ENCODE measurements at places on chromosomes 5 and 9. TPM values are rescaled to one million over a fixed set of nuclear protein-coding genes. Genes with fewer than 3 reads are reported as not detected.

GRCh38 chr5:96214442-96215197 is 218.4 kb downstream of the PCSK1 start:
- DNase-seq, result no peak

DNA sequence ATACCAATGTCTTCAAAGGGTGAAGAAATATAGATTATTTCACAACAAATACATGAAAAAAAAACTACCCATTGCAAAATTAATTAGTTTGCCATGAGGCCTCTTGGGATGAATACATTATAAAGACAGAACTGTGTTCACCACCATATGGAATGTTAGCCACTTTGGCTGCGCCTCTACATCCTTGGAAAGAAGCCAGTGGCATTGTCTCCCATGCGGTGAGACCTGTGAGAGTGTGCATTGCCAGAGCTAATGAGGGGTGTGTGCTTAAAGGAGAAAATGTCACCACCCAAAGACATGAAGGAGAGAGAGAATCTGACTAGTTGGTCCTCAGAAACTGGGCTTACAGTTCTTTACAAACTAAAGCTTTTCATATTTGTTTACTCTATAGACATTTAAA is 110.6 kb downstream of the PLPPR1 start:
- no peak for DNase-seq

DNA sequence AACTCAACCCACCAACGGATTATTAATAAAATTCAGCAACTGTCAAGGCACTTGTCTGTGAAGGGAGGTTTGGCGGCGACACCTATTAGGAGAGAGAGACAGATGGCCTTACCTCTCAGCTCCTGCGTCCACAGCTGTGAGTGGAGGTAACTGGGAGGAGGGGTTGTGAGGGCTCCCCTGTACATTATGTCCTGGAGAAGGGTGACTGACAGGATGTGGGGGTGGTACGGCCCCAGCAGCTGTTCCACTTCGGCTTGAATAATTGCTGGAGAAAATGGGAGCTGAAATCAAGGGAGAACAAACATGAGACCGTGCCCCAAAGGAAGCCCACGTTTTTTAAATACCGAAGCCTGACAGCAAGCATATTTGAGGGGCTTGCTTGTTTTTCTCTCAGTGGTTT is 353.5 kb upstream of the RFX3 start:
- no peak for DNase-seq

- DNase-seq, result no peak
These were observed 17.7 kb upstream of the ANXA1 start for GRCh38 chr9:73133921-73134407.

Gene SPINK5
- total RNA-seq, result 0.10 TPM

DNA sequence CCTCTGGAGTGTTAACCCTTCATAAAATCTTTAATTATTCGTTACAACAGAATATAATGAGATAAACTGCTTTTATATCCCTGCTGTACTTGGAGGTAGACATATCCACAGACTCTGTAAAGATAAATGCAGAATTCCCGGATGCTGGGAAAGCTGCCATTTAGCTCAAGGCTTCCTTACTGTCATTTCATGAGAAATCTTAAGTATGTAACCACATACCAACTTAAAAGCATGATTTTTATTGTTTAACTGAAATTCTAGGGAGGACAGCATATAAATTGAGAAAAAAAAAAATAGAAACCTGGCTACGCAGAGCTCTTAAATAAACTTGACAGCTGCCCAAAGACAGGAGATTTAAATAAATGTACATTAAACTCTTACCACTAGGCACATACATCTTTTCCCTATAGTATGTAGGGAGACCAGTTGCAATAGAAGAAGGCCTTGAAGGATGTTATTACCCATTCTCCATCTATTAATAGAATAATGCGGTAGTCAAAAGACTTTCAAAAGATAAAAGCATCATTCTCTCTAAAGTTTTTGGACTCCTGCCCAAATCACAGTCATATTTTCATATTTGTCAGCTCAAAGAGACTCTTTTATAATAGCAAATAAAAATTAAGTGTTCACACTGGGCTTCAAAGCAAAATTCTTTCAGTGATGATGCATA is 373.8 kb downstream of the NDUFS4 start:
- DNase-seq, result no peak

GRCh38 chr5:132342291-132343180 is 27.0 kb upstream of the SLC22A5 start:
- no peak for DNase-seq

- peak; percentile 43 for DNase-seq
These were observed 535.8 kb downstream of the CYLC2 start for GRCh38 chr9:103530934-103531333.

Gene LMX1B
- 0.64 TPM for total RNA-seq

GRCh38 chr9:86340356-86341006 is 13.7 kb downstream of the TUT7 start:
- no peak for DNase-seq

Gene GRIA1
- total RNA-seq, result not detected

GRCh38 chr5:109739741-109740728 is 50.3 kb downstream of the MAN2A1 start:
- peak; percentile 60 for DNase-seq

DNA sequence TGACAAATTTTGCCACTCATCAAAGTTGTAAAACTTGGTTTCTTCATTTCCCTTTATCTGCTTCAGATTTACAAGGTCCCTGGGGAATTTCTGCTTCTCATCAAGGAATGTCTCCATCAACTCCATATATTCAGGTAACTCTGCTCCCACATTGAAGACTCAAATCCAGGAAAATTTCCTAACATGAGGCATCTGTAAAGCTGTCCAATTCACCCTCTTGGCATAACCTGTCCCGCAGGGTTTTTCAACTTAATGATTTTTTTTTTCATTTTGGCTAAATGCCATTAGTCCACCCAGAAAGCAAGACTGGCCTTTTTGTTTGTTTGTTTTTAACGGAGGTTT is 50.2 kb upstream of the SLC30A5 start:
- no peak for DNase-seq

GRCh38 chr9:27600256-27600655 is 27.0 kb upstream of the C9orf72 start:
- no peak for DNase-seq

- DNase-seq, result no peak
These were observed 203.7 kb downstream of the SEMA6A start for GRCh38 chr5:116370886-116371285.

DNA sequence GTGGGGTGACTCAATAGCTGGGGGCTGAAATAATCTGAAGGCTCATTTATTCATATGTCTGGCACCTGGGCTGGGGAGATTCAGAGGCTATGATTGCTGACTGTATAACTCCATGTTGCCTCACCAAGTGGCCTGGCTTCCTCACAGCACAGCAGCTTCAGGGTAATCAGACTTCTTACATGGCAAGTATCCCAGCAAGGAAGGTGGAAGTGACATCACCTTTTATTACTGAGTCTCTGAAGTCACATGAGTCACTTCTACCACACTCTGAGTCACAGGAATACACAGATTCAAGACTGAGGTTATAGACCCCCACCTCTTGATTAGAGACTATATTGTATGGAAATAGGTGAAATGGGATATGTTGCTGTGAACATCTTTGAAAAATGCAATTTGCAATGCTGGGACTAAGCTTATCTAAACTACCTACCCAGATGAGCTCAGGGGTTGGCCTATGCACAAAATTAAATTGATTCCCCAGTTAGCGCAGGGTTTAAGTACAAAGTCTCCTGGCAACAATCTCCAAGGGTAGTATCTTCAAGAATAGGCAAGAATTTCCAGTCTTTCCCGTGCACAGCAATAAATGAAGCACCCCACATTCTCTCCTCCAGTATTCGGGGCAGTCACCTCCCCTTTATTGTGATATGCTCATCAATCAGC is 553.1 kb downstream of the LRRC70 start:
- peak; percentile 64 for DNase-seq

- peak; percentile 70 for DNase-seq
These were observed 573.7 kb upstream of the DAB2 start for GRCh38 chr5:39998518-39998917.

DNA sequence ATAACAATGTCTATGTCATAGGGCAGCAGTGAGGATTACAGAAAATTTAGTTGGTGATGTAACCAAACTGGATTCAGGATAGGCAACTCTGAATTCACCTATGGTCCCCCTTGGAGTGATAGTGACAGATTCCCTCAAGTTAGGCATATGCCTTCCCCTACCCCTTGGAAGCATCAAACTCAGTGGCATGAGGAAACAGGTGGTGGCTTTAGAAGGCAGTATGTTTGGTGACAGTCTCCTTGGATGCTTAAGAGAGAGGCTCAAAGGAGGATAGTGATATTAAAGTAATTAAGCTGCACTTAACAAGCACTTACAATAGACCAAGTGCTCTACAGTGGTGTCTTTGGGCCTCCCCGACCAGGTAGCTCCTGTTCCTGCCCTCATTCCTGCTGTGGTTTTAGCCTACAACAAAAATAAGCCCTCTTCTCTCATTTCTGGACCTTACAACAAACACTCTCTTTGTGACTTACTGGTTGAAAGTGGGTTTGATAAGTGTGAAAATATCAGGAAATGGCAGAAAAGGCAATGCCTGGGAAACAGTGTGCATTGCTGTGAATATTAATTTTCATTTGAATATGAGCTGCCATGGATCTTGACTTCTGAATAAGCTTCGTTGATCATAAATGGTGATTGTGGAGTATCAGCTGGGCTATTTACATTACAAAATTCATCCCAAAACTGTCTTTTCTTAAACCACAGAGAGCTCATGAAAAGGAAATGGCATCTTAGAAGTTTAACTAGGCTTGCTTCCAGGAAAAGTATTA is 29.2 kb downstream of the NR4A3 start:
- DNase-seq, result no peak

DNA sequence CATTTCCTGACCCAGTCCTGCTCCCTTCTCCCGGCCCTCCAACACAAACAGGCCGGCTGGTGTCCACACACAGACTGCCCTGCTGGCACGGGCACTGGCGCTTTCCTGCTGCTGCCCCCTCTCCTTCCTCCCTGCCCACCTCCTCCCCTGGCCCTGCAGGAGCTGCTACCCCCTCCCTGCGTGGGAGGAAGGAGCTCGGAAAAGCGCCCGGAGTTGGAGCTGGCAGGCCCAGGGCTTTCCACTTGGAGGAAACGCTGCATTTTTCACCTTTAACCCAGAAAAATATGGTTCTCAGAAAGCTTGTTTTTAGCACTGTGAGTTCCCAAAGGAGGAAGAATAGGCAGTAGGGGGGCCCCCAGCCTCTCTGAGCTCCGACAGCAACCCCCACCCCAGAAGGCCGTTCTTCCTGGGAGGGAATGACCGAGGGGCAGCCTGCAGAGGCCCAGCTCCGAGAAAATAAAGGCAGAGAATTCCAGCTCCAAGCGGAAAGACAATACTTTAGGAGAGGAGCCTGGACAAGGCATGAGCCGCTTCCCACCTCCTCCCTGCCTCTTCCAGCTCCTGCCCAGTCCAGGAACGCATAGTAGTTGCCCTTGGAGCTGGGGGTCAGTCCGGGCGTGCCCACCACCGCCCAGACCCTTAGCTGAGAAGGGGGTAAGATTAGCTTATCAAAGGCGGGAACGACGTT is 88.9 kb downstream of the LIFR start:
- DNase-seq, result no peak

DNA sequence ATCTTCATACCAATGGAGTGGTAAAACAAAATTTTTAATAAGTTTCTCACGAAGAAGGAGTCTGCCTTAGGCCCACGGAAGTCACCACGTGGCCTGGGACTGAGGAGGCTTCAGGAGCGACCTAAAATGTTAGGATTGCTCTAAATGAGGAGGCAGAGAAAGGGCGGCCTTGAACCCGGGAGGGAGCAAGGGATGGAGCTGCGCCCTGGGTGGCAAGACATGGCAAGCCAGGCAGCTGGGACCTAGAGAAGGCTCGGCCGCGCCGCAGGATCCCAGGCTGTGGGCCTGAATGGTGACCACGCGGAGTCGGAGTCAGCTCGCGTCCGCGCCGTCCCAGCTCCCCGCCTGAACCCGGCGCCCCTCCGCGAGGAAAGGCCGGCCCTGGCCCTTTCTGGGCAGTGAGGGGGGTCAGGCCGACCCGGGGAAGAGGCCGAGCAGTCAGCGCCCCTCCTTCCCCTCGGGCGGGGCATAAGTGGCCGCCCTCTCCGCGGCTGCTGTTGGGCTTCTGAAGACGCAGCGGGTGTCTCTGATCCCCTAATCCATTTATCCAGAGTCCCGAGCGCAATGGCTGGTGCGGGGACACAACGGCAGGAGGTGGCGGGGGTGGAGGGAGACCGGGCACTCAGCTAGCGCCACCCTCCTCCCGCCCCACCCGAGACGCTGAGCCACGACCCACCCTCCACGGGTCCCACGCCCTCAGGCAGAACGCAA is 10.6 kb downstream of the IRX1 start:
- DNase-seq, result no peak

GRCh38 chr9:20632705-20633104 is 10.4 kb upstream of the MLLT3 start:
- DNase-seq, result no peak

DNA sequence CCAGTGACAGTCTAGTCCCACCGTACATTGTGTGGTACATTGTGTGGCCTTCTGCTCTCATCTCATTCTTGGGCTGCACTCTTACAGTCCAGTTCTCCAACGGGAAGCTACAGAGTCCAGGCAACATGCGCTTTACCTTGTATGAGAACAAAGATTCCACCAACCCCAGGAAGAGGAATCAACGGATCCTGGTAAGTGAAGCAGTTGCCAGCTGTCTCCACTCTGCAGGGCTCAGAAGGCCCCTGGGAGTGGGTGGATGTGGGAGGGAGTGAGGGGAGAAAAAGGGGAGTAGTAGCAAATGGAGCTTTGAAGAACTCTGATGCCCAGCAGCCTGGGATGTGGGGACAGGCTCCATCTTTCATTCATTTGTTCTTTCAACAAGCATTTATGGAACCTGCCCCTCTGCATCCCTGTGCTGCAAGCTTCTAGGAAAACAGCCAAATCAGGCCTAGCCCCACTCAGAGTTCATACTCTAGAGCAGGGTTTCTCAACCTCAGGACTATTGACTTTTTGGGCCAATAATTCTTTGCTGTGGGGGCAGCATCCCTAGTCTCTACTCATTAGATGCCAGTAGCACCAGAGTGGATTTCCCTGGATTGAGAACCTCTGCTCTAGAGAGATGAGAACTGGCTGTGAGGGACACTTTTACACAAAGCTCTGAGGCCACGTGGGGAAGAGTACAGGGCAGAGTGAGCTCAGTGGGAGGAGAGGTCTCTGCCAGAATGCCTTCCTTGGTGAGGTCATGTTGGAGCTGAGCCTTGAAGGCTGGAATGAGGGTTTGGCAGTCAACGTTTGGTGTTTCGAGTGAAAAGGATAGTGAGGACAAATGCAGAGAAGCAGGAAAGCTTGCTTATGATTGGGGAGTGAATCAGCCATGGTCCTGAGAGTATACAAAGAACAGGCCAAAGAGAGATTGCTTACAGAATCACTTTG is 1.1 kb downstream of the POLR1E start:
- DNase-seq, result peak; percentile 65

DNA sequence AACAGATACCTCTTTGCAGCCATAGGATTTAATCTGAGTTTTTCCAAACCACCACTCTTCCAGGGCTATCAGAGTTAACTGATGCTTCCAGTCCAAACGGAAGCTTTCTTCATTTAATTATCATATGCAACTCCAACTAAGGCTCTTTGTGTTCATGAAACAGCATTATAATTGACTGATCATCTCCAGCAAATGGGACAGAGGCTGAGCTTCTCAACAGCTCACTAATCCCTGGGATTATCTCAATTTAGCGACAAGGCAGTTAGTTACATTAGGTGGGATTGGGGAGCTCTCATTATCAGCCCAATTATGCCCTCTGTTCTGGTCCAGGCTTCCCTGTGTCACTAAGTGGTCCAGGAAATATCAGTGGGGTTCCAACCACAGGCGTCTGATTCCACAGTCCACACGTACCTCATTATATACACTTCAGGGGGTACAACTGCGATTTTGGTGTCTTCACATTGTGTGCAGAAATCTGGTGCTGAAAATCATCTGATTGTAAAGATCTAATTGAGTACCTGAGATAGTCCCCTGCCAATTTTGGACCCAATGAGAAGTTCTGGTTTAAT is 313.5 kb upstream of the PANK3 start:
- no peak for DNase-seq

All from H4 (cell line).